ENCODE measurements at places on chromosomes 2 and 18.

DNA sequence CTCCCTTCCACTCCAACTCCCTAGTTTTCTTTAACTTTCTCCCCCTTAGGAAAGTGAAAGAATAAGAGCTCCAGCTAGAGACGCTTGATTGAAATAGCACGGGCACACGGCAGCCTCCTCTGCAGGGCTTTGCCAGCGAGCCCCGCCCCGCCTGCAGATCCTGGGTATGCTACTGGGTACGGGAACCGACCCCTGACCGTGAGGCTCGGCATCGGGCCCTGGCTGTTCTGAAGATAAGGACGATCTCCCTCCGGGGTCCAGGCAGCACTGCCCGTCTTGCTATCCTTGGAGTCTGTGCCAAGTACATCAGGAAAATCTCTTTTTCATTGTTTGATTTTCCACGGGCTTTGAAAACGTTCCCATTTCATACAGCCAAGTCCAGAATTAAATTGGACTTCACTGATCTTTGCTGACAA lies 284.5 kb downstream of the MTX2 start:
- DNase-seq: peak; percentile 66

- DNase-seq: peak; percentile 25
Measured at GRCh38 chr18:48815179-48815515, 135.6 kb downstream of the SMAD7 start.

GRCh38 chr2:110983133-110983532 lies 137.6 kb upstream of the BCL2L11 start:
- DNase-seq: no peak

- no peak for DNase-seq
Measured at GRCh38 chr2:3268705-3269029, 109.0 kb downstream of the EIPR1 start.

- no peak for DNase-seq
Measured at GRCh38 chr2:45684756-45685155, 33.3 kb downstream of the PRKCE start.

DNA sequence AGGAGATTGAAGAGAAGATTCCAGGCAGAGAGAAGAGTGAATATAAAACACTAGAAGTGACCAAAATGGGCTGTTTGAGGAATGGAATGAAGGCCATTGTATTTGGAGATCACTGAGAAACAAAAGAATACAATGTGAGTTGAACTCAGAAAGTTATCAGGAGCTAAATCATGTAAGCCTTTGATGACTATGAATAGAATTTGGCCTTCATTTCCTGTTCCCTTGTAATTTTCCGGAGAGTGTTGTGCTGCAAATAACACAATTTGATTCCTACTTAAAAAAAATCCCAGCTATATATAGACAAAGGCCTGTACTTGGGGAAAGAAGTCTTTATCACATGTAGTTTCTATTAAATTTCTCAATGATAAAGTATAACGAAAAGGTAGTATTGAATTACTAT lies 33.7 kb upstream of the KYNU start:
- no peak for DNase-seq

GRCh38 chr18:58405107-58405898 lies 223.6 kb downstream of the ALPK2 start:
- DNase-seq: no peak

All from activated CD8-positive, alpha-beta memory T cell treated with anti-CD3 and anti-CD28 coated beads, Interleukin-2, amount 50 U/mL, for 48 hours (primary cell).